ENCODE measurements at places on chromosomes 6 and 20.

DNA sequence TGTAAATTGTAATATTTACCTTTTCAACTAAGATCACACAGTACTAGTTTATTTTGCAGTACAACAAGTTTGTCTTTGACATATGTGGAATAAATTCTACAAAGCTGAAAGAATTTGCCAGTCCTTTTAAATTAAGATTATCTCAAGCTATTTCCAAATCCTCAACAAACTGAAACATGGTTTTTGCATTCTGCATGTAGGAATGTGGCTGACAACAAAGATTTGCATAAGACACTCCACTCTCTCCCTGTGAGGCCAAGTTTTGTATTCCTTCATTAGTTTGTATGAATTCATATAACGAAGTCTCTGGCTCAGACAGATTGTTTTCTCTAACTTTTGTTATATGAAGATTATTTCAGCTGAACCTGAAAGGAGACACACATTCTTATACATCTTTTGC lies 124.1 kb upstream of the THEMIS start:
- no peak for DNase-seq

DNA sequence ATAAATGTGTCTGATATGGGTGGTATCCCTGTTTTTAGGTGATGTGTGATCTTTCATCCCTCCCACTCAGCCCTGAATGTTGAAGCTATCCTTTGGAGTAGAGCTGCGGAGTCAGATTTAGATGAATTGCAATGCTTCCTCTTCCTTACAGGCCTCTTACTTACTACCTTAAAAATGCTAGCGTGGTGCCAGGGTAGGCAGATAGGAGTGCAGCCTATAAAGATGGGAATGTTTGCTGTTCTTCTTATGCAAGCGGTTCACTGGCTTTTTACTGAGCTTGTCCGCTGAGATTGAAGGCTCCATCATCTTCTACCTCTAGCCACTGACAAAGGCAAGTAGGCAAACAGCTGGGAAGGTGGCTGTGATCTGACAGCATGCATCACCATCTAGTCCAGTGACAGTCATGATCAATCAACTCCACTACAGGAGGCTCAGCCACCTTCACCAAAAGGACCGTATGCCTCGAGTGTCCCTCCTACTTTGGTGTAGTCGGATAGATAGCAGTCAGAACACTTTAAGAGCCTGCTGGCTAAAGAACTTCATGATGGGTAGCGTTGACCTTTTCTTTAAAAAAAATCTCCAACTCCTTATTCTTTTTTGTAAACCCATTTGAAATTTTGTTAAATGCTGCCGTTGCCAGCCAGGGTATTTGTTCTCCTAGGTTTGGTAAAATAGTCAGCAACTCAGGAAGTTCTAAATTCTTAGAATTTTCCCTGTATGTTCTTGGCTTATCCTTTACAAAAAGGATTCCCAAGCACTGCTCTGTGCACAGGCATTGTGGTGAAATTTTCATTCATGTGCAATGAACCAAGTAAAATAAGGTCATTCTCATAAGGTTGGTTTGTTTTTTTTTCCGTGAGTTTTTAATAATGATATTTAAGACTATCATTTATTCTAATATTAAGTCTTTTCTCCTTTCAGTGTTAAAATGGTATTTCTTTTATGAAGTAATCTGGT lies 169.6 kb downstream of the MTHFD1L start:
- no peak for DNase-seq

- no peak for DNase-seq
These were observed 300.2 kb upstream of the JARID2 start for GRCh38 chr6:14945461-14946185.

- DNase-seq = no peak
These were observed 182.4 kb upstream of the QKI start for GRCh38 chr6:163232015-163232523.

All from stimulated activated CD8-positive, alpha-beta memory T cell treated with anti-CD3 and anti-CD28 coated beads, Interleukin-4, amount 100 ng/mL, for 4 hours (primary cell).